Spleen (tissue), 13 donors: ENCODE measurements at places on chromosomes 13 and 19. TPM values are rescaled to one million over a fixed set of nuclear protein-coding genes. Genes with fewer than 3 reads are reported as not detected.

The CA11 gene
- polyA plus RNA-seq: 9.7 TPM

The ZSCAN22 gene
- 0.55 TPM for polyA plus RNA-seq

The KLK14 gene
- 0.22 TPM for polyA plus RNA-seq

The PCDH8 gene
- polyA plus RNA-seq: not detected

The C1QTNF9B gene
- polyA plus RNA-seq: 0.23 TPM

The ICAM3 gene
- 119 TPM for polyA plus RNA-seq

DNA sequence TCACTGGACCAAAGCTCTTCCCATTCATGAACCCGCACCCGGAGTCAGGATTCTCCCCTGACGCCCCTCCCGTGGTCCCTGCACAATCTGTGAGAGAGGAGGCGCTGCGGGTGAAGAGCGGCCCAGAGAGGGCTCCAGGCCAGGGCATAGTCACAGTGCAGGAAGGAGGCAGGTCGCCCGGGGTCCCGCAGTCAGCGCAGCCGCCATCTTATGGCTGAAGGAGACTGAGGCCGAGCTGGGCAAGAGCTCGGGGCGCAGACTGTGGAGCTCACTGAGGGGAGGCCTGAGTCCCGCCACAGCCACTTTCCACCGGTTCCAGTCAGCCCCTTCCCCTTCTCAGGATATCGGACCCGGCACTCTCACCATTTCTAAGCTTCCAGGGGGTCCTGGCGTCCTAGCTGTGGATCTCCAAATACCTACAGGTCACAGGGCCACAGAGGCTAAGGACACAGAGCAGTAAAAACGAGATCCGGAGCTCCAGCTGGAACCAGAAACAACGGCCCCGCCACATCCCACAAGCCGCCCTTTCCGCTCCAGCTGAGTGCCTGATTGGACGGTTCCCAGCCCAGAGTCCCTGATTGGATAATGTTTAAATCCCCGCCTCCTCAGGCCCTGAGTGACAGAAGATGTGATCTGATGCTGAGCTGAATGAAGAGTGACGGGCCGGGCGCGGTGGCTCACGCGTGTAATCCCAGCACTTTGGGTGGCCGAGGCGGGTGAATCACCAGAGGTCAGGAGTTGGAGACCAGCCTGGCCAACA, at the start of gene ZNF99:
Gene ZNF99 (minus strand): TSS at position 501 of the 760 bp plus-strand sequence. CDS start 135 bp downstream, at position 366.
- no peak for DNase-seq
- peak within 1 kb of the TSS; percentile 24 for H3K4me3 ChIP-seq
- no peak within 1 kb of the TSS for H3K27ac ChIP-seq
- H3K4me1 ChIP-seq: no peaks in the 10 kb centered on the region

GRCh38 chr19:51006406-51006805, 5.0 kb upstream of the KLK8 start:
- no peaks in the 10 kb centered on the region for H3K36me3 ChIP-seq
- no peak for DNase-seq
- peaks cover 14% of the 10 kb centered on the region for H3K27me3 ChIP-seq
- H3K27ac ChIP-seq: no peak overlapping the region
- no peak overlapping the region for H3K4me3 ChIP-seq
- H3K4me1 ChIP-seq: no peaks in the 10 kb centered on the region

- H3K27me3 ChIP-seq: peaks cover 38% of the 10 kb centered on the region
- no peak overlapping the region for H3K4me3 ChIP-seq
- H3K4me1 ChIP-seq: no peaks in the 10 kb centered on the region
- H3K27ac ChIP-seq: peak overlapping the region; percentile 86
These were observed 3.1 kb upstream of the SPIB start for GRCh38 chr19:50415661-50416033.

DNA sequence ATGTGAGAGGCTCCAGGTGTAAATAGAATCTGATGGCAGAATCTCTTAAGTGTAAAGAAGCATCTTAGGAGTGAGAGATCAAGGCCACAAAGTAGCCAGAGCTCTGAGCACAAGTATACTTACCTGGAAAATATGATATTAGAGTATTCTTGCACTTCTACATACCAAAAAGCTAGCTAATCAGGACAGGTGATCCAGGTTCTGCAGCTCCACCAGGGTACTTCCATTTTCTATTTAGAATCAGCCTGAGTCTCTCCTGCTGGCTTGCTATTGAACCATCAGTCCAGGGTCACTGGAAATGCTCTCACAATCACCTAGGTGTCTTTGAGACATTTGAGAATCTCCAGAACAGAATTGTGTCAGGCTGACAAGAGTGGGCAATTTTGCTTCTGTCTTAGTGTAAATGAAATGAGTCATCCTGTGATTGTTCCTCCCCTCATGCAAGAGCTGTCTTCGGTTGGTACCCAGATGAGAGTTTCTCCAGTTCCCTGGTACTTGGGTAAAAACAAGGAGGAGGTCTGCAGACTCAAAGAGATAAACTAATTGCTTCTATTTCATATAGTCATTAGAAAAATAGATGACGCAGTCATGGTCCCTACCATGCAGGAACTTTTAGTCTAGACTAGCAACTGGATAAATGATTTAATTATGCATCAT, 14.6 kb downstream of the ZNF254 start:
- peaks cover 29% of the 10 kb centered on the region for H3K36me3 ChIP-seq
- no peak for DNase-seq
- H3K27ac ChIP-seq: no peak overlapping the region
- no peaks in the 10 kb centered on the region for H3K4me1 ChIP-seq
- H3K4me3 ChIP-seq: no peak overlapping the region

DNA sequence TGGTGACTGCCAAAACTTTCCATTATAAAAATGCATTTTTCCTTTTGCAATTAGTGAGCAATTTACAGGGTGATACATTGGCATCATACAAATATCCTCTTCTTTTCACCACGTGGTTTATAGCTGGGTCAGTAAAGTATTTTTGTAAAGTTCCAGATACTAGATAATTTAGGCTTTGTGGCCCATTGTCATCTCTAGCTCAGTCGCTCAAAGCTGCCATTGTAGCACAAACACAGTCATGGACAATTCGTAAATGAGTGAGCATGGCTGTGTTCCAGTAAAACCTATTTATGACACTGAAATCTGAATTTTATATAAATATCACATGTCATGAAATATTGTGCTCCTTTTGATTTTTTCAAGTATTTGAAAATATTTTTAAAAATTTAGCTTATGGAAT, 162.9 kb downstream of the USP12 start:
- no peaks in the 10 kb centered on the region for H3K27me3 ChIP-seq
- peaks cover 6% of the 10 kb centered on the region for H3K4me1 ChIP-seq
- H3K4me3 ChIP-seq: no peak overlapping the region
- DNase-seq: no peak

GRCh38 chr13:77767413-77767812, 69.9 kb downstream of the SLAIN1 start:
- no peak overlapping the region for H3K4me3 ChIP-seq
- H3K4me1 ChIP-seq: no peaks in the 10 kb centered on the region
- no peaks in the 10 kb centered on the region for H3K36me3 ChIP-seq
- no peaks in the 10 kb centered on the region for H3K27me3 ChIP-seq
- no peak for DNase-seq

DNA sequence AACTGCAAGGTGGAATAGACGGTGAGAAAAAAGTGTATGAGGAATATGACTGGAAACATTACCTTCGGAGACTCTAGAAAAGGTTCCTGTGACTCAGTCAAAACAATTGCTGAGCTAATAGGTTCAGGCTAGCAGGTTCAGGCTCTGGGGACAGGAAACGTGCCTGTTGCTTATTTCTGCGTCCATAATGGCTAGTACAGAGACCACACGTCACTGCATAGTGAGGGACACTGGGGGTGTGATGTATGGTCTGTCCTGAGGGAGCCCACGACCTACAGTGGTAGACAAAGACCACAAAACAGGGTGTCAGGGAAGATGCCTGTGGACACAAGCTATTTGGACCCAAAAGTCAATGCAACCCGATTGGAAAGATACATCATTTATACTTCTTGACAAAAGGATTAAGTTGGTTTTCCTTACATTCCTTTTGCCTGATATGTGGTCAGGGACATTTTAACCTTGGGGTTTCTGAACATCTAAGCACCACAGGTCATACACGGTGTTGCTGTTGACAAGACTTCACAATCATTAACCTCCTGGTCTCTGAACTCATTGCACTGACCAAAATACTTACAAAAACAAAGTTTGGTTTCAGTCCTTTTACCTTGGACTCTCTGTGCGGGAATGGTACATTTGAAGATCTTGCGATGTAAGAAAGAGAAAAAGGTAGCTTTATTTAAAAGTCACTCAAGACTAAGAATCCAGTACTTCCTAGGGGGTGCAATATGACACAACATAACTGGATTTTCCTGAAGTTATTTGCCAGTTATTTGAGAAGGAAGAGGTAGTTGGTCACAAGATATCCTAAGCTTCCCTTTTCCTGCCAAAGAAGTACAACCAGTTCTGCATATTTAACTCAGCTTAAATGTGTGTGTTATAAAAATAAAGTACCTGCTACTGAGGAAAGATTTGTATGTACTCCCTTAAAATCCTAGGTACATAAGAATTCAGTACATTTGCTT, 20.0 kb downstream of the CRYL1 start:
- no peaks in the 10 kb centered on the region for H3K27me3 ChIP-seq
- H3K4me1 ChIP-seq: peaks cover 17% of the 10 kb centered on the region
- DNase-seq: no peak
- no peak overlapping the region for H3K4me3 ChIP-seq
- no peak overlapping the region for H3K27ac ChIP-seq

- H3K36me3 ChIP-seq: no peaks in the 10 kb centered on the region
- peaks cover 24% of the 10 kb centered on the region for H3K4me1 ChIP-seq
- H3K4me3 ChIP-seq: no peak overlapping the region
- peak overlapping the region; percentile 76 for H3K27ac ChIP-seq
These were observed 84.5 kb downstream of the LRRC63 start for GRCh38 chr13:46296115-46296822.

DNA sequence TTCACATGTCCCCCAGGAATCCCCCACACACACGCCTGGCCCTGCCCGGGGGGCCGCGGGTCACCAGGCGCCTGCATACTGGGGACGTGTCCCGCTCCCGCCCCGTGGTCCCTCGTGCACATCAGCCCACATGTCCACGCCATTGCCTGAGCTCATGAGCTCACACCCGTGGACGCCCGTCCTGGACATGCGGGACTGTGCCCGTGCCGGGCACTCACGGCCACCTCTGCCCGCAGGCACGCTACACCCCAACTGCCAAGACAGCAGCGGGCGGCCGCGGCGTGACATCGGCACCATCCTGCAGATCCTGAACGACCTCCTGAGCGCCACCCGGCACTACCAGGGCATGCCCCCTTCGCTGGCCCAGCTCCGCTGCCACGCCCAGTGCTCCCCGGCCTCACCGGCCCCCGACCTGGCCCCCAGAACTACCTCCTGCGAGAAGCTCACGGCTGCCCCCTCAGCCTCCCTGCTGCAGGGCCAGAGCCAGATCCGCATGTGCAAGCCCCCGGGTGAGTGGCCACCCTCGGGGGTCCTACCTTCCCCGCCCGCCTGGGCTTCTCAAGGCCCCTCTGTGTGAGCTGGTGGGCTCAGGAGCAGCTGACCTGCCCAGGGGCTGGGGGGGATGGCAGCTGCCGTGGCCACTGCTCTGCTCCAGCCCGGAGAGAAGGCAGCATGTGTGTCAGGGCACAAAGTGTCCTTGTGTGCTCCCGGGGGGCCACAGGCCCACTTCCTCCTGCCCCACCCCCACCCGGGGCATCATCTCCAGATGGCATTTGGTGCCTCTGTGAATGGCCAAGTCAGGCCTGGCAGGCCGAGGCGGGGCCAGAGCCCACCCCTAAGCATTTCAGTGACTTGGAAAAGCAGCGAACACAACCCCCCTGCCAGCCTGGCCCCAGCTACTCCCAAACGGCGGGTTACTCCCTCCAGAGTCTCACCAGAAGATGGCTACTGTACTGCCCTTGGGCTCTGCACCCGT, 7.1 kb downstream of the MIDN start:
- H3K4me3 ChIP-seq: no peak overlapping the region
- peak overlapping the region; percentile 99 for H3K27ac ChIP-seq
- no peaks in the 10 kb centered on the region for H3K27me3 ChIP-seq
- H3K4me1 ChIP-seq: peaks cover 94% of the 10 kb centered on the region
- H3K36me3 ChIP-seq: peaks cover 78% of the 10 kb centered on the region

DNA sequence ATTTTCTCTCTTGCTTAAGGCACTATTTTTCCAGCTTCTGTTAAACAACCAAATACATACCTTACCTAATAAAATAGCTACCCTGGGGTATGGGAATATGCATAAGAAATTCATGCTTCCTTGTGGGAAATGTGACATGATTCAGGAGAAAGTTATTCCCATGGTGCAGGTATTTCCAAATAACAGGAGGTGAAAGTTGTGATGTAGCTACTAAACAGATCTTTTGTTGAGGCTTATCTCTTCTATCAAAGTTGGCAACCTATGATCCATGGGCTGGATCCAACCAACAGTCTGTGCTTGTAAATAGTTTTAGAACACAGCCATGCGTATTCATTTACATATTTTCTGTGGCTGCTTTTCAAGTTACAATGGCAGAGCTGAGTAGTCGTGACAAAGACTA, 177.8 kb upstream of the NBEA start:
- no peak overlapping the region for H3K4me3 ChIP-seq
- no peaks in the 10 kb centered on the region for H3K36me3 ChIP-seq
- no peak overlapping the region for H3K27ac ChIP-seq
- no peaks in the 10 kb centered on the region for H3K4me1 ChIP-seq

- peaks cover 100% of the 10 kb centered on the region for H3K4me1 ChIP-seq
- H3K27me3 ChIP-seq: no peaks in the 10 kb centered on the region
- peak; percentile 91 for DNase-seq
- H3K27ac ChIP-seq: peak overlapping the region; percentile 91
These were observed 44.4 kb upstream of the C1QTNF9 start for GRCh38 chr13:24264976-24265375.

GRCh38 chr13:25874907-25875306, 176.9 kb downstream of the SHISA2 start:
- no peak overlapping the region for H3K4me3 ChIP-seq
- DNase-seq: peak; percentile 82
- no peaks in the 10 kb centered on the region for H3K27me3 ChIP-seq
- peaks cover 6% of the 10 kb centered on the region for H3K4me1 ChIP-seq
- no peaks in the 10 kb centered on the region for H3K36me3 ChIP-seq

GRCh38 chr13:94344126-94344818, 135.2 kb downstream of the DCT start:
- no peak overlapping the region for H3K27ac ChIP-seq
- peaks cover 11% of the 10 kb centered on the region for H3K4me1 ChIP-seq
- H3K4me3 ChIP-seq: no peak overlapping the region
- no peaks in the 10 kb centered on the region for H3K27me3 ChIP-seq
- no peak for DNase-seq

DNA sequence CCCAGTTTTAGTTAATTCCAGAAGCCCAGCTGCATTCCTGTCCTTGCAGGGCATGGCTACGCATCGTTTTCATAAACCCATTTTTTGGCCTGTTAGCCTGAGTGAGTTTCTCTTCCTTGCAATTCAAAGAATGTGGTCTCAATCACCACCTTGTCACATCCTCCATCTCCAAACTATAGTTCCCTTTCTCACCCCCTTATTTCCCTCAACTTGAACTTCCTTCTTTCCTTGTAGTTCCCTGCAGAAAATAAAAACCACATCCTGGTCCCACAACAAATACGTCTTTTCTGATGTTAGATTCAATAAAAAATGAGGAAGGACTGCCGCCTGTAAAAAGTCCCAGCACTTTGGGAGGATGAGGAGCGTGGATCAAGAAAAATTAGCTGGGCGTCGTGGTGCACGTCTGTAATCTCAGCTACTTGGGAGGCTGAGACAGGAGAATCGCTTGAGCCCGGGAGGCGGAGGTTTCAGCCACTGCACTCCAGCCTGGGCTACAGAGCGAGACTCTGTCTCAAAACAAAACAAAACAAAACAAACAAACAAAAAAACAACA, 13.2 kb downstream of the ADGRE3 start:
- DNase-seq: peak; percentile 41
- no peaks in the 10 kb centered on the region for H3K36me3 ChIP-seq
- peak overlapping the region; percentile 30 for H3K27ac ChIP-seq
- no peak overlapping the region for H3K4me3 ChIP-seq
- no peaks in the 10 kb centered on the region for H3K4me1 ChIP-seq

GRCh38 chr13:87622971-87623370, 48.2 kb upstream of the SLITRK5 start:
- no peak for DNase-seq
- no peaks in the 10 kb centered on the region for H3K27me3 ChIP-seq
- no peak overlapping the region for H3K4me3 ChIP-seq
- H3K36me3 ChIP-seq: no peaks in the 10 kb centered on the region
- no peaks in the 10 kb centered on the region for H3K4me1 ChIP-seq
